Bone marrow (tissue), 2 donors: ENCODE measurements at places on chromosomes 11 and 22.
A peak's percentile ranks its signal among the peaks of the same experiment; 100 is the strongest.

GRCh38 chr11:134727636-134728035 lies 315.6 kb upstream of the B3GAT1 start:
- no peak for DNase-seq

DNA sequence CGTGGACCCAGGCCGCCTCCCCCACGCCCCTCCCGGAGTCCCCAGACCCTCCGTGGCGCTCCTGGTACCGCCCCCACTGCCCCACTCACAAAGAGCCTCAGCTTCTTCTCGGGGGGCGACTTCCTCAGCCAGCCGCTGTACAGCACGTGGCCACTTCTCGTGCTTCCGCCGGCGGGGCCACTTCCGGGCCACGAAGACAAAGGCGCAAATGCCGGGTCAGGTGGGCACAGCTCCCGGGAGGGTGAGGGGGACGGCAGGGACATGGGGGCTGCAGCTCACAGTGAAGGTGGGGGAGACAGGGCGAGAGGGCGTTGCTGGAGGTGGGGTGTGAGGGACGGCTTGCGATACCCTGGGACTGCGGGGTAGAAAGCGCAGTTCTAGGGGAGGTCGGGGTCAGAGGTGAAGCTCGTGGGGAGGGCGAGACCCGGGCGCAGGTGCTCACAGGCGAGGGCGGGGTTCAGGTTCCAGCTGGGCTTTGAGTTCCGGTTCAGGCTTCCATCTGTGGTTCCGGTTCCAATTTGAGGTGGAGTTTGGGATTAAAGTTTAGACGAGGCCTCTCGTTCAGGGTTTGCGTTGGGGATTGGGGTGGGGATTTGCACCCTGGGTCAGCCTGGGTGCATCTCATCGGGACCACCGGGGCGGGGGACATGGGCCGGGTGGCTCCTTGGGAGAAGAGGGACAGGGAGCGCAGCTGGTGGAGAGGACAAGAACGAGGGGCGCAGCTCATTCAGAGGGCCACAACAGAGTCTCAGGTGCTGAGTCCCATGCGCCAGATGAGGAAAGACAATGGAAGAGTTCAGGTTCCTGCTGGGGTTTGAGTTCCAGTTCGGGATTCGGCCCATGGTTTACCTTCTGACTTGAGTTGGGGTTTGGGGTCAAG lies at the start of gene GAB4:
Gene GAB4 (minus strand): TSS at position 371 of the 880 bp plus-strand sequence. CDS start 108 bp downstream, at position 263.
- DNase-seq: no peak

DNA sequence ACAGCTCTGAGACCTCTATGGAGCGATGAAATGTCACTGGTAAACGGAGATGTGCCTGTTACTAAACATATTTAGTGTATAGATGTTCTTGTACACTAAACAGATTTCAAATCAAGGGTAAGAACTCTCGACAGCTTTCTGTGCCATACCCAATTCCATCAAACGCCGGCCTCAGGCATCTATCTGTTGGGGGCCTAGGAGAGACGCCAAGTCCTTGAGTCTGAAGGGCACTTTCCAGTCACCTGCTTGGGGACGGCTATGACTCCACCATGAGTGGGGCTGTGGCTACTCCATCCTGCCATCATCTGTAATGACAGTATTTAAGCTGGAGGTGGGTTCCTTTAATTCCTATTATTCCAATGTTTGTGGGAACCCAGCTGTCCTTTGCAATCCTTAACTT lies 87.8 kb downstream of the SHANK2 start:
- no peak for DNase-seq

DNA sequence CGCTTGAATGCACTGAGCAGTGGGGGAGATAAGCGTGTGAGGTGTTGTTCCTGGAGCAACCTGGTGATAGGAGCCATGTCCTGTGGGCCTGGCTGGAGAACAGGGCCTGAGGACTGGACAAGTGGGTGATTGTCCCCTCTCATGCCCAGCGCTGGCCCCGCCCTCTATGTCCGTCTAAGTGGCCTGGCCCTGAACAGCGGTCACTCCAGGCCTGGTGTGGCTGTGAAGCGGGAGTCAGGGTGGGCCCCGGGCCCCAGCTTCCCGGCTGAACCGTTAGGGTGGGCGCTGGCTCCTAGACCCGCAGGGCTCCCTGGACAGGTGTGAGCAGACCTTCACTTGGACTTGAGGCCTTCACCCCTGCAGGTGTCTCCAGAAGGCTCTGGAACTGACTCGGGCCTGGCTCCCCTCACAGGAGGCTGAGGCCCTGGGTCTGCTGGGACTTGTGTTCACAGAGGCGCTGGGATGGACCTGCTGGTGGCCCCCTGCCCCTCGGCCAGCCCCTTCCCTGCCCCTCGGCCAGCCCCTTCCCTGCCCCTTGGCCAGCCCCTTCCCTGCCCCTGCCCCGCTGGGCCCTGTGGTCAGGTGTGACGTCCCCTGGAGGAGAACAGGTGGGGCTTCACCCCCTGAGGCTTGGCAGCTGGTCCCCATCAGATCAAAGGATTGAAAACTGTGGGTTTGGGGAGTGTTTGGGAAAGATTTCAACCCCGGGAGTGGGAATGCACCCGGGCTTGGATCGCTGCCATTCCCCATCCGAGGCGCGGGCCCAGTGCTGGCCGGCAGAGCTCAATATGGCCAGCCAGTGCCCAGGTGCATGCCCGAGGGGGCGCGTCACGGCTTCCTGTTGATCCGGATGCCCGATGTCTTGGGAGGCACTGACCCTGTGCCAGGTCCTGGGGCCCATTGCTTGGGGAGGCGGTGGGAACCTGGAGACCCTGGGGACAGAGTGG lies 3.2 kb upstream of the MUC6 start:
- DNase-seq: no peak

- no peak for DNase-seq
Observed at GRCh38 chr11:93732237-93732892, 8.9 kb downstream of the TAF1D start.

DNA sequence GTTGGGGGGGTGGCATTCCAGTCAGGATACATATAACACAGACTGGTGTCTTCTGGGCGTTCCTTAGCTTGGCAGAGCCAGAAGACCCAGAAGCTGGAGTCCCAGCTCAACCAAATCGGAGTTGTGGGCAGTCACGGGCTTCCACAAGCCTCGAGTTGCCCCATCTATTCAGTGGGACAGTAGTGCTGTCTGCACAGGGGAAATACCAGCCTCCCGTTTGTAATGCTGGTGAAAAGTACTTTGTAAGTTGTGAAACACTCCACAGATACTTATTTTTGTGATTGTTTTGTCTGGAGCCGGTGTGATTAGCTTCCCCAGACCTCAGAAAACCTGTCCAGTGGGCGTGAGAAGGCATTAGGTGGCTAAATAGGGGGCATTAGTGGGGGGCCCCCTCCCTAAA lies 13.6 kb downstream of the DGKZ start:
- no peak for DNase-seq

- peak; percentile 46 for DNase-seq
Observed at GRCh38 chr22:26573026-26573662, 16.8 kb downstream of the TPST2 start.

DNA sequence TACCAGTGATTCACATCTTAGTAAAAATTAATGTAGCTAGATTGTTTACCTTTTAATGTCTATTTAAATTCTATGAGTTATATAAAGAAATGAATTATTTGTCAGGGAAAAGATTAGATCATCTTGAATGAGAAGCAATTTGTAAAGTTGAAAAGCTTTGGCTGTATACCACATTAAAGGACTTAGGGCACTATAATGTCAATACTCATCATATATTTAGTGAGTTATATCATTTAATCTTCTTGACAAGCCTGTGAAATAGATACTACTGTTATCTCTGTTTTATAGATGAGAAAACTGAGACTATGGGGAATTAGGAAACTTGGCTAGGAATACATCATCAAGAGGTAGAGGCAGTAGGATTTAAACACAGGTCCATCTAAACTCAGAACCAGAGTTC lies 160.1 kb downstream of the GUCY1A2 start:
- no peak for DNase-seq

- no peak for DNase-seq
Observed at GRCh38 chr11:114724916-114725524, 46.7 kb downstream of the NXPE2 start.

DNA sequence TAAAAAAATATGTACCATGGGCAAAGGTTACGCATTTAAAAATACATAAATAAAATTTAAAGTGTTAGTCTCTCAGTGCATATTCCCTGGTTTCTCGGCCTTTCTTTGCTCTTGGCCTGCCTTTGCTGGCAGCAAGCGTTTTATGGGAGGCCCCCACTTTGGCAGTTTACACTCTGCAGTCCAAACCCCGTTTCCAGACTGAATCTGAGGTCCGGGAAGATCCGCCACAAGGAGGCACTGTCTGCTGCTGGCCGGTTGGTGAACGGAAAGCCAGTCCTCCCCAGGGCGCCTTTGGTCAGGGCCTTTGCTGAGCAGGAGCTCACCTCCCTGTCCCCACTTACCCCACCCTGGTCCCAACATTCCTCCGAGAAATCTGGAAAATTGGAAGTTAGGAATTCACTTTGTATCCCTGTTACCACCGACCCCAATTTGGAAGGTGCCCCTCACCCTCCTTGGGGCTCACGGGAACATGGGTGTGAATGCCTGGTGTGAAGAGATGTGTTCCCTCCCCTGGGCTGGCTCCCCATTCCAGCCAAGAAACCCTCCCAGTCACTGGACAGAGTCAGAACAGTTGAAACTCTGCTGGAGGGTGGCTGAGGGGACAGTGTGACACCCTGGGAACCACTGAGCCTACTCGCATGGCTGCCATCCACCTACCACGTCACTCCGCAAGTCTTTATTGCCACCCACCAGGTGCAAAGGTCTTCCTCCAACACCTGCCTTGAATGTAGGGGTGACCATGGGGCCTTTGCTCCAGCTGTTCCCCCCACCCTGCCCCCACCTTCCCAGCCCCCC lies 9.4 kb upstream of the SF1 start:
- DNase-seq: peak; percentile 48
